Anterior cingulate cortex (tissue), 58 donors: ENCODE measurements at places on chromosomes 11 and 22.

DNA sequence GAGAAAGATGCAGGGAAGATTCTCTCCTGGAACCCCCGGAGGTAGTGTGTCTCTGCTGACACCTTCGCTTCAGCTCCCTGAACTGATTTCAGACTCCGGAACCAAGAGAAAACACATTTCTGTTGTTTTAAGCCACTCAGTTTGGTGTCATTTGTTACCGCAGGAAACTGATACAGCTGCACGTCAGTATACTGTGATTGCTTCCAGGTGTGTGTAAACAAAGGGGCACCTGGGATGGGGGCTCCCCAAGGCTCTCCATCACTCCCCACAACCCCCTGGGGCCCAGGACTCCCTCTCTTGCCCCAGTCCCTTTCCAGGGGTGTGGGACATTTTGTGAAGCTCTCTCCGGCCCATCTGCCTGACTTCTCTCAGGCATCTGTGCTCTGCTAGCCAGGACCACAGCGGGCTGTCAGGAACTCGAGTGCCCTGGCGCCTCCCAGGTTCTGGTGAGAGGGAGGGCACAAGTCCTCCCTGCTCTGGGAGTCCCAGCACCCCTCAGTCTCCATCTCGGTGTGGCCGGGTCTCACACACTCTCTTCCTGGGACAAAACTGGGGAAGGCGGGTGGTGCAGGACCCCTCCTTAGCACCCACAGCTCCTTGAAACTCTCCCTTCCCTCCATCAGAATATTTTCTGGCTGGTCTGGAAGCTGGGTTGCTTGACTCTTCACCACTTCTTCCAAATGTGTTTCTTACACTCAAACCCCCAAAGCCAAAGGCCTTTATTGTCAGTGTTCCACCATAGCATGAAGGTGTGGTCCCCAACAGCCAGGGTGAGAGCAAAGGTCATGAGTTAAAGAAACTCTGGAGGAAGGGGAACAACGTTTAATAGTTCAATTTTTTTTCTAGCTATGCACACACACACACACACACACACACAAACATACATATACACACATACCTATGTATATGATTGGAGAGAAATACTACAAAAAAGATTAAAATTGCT is 35.0 kb upstream of the TSKU start:
- no peak for DNase-seq

GRCh38 chr11:416757-417621 is 2.2 kb upstream of the SIGIRR start:
- DNase-seq, result no peak

DNA sequence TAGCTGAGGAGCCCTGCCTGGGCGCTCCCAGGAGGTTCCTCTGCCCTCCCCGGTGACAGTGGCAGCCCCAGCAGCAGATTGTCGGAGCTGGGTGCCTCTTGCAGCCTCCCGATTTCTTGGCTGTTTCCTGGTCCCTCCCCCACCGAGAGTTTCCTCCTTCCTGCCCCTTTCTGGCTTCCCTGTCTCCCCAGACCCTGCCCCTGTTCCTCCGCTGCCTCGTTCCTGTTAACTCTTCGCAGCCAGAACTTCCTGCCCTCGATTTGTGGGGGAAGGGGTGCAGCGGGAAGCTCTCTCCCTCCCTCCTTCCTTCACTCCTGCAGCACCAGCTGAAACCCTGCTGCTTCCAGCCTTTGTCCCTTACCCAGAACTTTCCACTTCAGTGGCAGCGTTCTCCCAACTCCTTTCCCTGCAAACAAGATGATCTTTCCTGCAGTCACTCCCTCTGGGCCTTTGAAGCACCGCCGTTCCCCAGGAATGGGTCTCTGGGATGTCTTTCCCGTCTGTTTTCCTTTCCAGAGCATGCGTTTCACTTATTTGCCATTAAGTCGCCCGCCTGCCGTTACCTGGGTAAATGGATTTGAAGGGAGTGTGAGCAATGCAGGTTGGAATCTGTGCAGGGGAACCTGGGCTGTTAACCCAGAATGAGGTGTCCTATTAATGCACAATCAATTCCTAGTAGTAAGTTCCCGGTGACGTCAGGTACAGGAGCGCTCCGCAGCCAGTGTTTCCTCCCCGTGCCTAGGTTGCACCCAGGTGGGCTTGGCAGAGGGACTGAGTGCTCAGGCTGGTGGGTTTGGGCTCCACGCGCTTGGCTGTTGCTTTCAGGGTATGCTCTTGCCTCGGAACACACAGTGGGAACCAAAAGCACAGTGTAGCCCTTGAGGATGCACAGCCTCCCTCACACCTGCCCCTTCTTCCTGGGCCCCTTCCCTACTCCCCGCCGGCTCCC is 4.3 kb downstream of the GRK2 start:
- DNase-seq, result no peak

DNA sequence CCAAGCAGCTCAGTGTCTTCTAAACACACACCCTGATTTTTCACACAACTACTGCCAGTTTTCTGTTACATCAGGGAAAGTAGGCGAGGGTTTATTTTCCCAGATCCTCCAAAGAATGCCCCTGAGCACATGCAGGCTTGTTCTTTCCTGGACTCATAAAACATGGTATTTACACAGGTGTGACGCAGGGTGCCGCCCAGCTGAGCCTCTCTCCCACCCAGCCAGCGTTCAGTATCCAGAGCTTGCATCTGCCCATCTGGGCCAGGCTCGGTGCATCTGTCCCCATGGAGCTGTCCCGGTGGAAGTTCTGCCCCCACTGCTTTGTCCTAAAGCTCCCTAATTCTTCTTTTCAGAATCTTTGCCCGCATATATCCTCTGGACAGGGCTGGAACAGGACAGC is 44.8 kb upstream of the ISX start:
- no peak for DNase-seq

GRCh38 chr11:69721106-69721505 is 17.3 kb upstream of the FGF19 start:
- DNase-seq, result no peak
